Lung (tissue), 17 donors: ENCODE measurements at places on chromosomes 7 and 10.

DNA sequence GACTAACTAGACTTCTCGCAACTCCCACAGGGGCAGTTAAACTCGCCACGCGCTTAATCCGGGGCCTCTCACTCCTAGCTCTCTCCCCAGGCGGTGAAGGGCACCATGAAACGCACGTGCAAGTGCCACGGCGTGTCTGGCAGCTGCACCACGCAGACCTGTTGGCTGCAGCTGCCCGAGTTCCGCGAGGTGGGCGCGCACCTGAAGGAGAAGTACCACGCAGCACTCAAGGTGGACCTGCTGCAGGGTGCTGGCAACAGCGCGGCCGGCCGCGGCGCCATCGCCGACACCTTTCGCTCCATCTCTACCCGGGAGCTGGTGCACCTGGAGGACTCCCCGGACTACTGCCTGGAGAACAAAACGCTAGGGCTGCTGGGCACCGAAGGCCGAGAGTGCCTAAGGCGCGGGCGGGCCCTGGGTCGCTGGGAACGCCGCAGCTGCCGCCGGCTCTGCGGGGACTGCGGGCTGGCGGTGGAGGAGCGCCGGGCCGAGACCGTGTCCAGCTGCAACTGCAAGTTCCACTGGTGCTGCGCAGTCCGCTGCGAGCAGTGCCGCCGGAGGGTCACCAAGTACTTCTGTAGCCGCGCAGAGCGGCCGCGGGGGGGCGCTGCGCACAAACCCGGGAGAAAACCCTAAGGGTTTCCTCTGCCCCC lies 19.5 kb downstream of the WNT8B start:
- DNase-seq, result peak; percentile 75

GRCh38 chr10:117819304-117819703 lies 227.4 kb downstream of the RAB11FIP2 start:
- DNase-seq, result no peak

- DNase-seq, result peak; percentile 74
Observed at GRCh38 chr10:28680358-28680752, 3.0 kb downstream of the BAMBI start.

DNA sequence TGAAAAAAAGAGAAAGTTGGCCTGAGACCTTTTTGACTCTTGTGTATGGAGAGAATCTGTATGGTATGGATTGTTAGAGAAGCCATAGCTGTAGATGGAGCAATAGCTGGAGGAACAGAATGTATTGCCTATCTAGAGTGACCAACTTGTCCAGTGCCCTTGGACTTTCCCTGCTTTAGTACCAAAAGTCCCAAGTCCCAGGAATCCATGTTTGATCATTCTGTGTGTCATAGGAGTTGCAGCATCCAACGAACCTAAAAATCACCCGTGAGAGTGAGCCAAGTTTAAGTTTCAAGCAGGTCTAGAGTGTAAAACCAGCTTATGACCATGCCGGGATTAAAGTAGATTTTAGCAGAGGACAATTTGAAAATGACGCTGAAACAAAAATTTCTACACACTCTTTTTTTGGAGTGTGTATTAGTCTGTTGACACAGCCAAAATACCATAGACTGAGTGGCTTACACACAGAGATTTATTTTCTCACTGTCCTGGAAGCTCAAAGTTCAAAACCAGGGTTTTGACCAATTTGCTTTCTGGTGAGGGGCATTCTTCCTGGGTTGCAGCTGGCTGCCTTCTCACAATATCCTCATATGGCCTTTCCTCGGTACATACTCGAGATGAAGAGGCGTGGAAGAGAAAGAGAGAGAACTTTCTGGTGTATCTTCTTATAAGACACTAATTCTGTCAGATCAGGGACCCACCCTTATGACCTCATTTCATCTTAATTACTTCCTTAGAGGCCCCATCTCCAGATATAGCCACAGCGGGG lies 36.9 kb upstream of the ZNF518A start:
- no peak for DNase-seq

DNA sequence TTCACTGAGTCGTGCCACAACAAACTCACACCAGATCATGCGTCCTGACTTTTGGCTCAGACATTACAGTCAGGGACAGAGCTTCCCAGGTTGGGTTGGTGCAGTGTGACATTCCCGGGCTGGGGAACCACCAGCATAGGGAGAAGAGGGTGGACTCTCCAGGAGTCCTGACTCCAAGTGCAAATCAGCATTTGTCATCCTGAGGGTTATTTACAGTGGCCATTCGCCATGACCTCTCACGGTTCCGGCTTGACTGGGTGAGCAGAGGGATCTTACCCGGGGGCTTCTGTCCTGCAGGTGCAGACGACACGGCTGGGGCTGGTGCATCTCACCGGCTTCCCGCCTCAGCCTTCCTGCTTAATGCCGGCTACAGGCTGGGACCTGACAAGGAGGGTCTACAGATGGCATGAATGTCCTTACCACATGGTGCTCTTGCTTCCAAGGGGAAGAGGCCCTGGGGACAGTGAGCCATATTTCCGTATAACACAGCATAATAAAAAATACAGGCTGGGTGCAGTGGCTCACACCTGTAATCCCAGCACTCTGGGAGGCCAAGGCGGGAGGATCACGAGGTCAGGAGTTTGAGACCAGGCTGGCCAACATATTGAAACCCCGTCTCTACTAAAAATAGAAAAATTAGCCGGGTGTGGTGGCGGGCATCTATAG lies 12.5 kb upstream of the INTS1 start:
- DNase-seq, result no peak

- no peak for DNase-seq
Observed at GRCh38 chr7:73820013-73820412, 10.8 kb upstream of the CLDN4 start.

- DNase-seq, result no peak
Observed at GRCh38 chr10:67262675-67263074, 336.8 kb downstream of the LRRTM3 start.

DNA sequence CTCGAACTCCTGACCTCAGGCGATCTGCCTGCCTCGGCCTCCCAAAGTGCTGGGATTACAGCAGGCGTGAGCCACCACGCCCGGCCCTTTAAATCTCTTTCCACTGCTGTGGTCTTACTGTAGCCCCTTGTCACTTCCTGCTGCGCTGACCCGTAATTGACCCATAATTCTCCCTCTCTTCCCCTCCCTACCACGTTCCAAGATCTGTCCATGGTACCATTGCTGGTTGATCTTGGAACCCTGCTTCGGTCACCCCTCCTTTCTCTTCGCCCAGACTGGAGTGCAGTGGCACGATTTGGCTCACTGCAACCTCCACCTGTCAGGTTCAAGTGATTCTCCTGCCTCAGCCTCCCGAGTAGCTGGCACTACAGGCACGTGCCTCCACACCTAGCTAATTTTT lies 6.5 kb downstream of the POR start:
- DNase-seq, result peak; percentile 55

DNA sequence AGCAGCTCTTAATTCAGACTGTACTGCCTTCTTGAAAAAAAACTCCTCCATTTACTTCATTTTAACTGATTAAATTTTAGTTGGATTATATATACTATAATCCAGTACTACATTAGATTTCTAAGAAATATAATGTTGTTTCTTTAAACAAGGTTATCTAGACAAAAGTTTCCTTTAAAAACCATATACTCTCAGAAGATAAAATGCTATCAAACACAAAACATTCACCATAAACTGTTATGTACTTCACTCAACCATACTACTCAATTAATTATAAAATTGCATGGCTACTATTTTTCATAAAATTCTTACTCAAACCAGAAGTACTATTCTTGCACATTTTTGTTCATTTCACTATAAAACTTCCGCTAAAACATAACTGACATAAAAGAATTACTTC lies 12.7 kb downstream of the GPR22 start:
- no peak for DNase-seq

DNA sequence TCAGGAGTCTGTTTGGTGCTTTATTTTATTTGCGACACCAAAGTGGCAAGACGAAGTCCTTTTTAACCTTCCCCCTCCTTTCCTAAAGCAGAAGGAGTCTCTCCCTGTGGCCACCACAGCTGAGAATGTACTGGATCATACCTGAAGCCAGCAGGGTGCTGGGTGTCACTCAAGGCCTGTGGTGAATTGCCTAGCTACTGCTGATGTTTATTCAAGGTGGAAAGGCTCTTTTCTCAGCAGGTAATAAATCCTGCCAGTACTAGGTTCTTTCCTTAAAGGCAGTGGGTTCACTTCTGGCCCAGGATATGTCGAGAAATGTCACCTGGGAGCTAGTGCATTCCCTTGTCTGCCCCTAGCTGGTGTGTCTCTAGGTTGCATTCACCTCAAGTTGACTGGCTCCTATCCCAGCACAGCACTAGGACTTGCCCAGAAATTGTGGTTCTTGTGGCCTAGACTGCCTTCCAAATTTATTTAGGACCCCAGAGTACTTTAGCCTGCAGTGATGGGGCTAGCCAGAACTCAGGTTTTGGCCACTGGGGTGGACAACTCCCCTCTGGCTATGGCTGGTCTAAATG lies 60.8 kb upstream of the FAM3C start:
- no peak for DNase-seq

DNA sequence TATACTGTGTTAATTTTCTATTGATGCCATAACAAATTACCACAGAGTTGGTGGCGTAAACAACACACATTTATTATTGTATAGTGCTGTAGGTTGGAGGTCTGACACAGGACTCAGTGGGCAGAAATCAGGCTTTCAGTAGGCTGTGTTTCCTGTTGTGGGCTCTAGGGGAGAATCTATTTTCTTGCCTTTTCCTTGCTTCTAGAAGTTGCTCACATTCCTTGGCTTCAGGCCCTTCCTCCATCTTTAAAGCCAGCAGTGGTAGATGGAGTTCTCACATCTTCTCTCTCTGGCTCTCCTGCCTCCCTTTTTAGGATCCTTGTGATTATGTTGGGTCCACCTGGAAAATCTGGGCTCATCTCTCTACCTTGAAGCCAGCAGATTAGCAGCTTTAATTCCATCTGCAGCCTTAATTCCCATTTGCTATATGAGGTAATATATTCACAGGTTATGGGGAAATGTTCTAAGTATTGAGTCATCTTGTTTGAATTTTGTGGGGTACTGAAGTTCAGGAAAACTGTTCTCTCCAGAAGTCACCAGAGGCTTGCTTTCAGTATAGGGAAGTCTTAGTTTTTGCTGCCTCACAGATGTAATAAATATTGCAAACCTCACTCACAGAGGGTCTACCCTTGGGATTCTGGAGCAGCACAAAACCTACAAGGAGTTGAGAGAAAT lies 38.9 kb downstream of the CCNY start:
- no peak for DNase-seq

DNA sequence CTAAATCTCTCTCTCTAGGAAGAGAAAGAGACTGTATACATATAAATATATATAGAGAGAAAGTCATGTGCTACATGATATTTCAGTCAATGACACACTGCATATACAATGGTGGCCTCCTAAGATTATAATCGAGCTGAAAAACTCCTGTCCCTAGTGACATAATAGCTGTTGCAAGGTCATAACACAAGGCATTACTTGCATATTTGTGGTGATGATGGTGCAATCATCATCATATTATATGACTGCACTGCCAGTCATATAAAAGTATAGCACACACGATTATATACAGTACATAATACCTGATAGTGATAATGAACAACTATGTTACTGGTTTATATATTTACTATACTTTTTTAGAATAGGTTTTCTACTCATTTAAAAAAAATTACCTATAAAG lies 316.7 kb downstream of the FGFR2 start:
- DNase-seq, result no peak

- DNase-seq, result no peak
Observed at GRCh38 chr10:58367069-58367468, 18.1 kb upstream of the TFAM start.

- no peak for DNase-seq
Observed at GRCh38 chr10:130745821-130746220, 565.7 kb downstream of the TCERG1L start.

- DNase-seq, result no peak
Observed at GRCh38 chr10:4217187-4217586, 432.2 kb upstream of the KLF6 start.

DNA sequence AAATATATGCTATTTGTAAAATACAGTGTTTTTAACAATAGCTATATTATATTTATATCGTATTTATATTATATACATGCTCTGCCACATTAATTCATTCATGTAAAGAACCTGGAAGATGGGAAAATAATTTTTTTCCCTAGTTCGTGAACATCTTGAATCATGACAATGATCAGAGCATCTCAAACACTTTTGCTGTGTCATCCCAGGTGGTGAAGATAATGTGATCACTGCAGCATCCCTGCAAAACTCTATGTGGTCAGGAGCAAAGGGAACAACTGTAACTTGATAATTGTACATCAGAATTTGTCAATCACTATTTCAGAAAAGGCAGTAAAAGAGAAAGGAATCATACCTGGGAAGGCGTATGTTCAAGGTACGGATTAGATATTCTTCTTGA lies 39.3 kb downstream of the RAPGEF5 start:
- DNase-seq, result no peak

DNA sequence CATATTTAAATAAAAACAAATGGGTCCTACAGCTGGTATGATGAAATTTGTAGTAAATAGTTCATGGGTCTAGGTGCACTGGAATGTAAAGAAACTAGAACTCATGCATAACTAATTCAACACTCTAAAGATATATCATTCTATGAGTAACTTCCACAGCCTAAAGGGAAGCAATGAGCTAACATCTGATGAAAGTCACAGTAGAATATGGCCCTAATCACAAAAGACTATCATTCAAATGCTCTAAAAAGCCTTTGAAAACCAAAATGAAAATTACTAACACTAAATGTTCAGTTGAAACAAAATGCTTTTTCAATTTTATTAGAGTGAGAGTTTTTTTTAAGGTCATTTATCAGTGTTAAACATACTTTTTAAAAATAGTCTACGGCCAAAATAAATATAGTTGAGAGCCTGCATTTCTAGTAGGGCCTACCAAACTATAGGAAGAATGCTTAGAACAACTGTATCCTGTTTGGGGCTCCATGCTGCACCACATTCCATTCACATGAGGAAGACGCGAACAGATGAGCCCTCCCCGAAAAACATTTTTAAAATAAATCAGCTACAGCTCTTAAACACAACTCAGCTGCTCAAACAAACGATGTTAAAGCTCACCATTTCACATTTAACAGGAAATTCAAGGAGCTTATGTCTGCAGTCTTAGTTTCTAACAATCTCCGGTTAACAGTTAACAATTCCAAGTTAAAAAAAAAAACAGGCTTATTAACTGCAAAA lies 134.5 kb downstream of the NRBF2 start:
- DNase-seq, result peak; percentile 92

DNA sequence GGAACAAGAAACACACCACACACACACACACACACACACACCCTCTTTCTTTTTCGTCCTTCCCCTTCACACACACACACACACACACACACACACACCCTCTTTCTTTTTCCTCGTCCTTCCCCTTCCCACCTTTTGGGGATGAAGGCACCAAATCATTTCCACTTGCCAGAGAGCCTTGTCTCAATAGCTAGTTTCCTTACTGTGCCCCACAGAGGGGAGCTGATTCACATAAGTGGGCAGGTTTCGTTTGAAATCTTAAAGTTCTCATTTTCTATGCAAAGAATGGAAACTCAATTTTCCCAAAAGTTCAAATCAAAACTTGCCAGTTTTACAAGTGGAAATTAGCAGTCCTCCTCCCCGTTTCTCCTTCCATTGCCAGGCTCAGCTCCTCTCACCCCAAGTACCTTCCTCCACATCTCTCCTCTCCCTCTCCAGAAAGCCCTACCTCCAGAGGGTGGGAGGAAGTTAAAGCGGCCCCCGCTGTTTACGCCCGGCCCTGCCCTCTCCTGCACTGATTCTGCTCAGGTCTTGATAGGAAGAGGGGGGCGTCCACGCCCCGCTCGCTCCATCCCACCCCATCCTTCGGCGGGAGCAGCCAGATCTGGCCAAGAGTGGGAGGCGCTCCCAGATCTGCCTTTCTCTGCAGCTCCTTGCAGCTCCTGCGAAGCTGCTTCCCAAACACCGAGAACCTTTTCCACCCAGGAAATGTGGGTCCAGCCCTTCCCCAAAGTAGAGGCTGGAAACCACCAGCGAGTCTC lies 1.3 kb downstream of the CTTNBP2 start:
- DNase-seq, result peak; percentile 72
